ENCODE measurements at places on chromosomes 4 and X.

DNA sequence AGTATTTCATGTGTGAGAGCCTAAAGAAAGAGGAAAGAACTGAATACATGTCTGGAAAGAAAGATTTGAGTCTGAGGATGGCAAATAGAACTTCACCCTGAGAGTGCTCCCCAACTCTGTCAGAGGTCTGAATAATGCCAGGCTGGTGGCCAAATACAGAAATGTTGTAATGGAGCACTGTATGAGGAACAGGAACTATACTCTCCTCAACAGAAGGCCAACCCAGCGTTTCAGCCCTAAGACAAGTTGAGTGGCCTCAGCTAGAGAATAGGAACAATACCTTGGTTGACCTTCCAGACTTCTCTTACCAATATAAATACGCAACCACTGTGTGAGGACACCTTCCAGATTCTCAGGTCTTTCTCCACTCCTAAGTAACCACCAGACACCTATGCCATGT lies 94.5 kb upstream of the STIM2 start:
- DNase-seq: no peak

DNA sequence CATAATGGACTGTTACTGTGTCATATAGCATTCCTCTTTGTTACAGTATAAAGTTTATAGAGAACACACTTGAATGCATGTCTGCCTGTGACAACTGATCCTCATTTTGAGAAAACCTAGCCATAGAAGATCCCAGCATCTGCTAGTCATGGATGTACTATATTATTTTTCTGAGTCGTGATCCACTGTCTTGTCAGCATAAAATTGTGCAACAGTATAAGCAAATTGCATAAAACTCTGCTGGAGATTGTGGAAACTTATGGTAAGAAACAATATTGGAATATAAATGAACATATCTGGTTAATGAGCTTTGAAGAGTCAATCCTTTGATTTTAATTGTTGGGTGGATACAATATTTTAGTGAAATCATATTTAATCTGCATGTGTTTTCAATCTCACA lies 3.6 kb downstream of the NEIL3 start:
- DNase-seq: no peak

DNA sequence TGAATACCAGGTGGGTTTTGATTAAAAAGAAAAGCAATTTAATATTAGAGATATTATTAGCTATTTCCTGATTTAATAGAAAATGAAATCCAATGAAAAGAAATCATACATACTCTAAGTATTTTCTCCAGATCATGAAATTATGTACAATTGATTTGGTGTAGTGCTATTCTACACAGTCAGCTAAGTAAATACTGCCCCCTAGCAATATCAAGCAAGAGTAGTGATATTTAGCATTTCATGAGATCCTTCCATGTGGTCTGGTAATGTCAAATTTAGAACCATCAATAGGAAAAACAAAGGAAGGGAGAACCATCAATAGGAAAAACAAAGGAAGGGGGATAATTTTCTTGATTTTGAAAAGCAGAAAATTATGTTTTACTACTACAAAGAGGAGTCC lies 114.6 kb downstream of the TBCK start:
- DNase-seq: no peak

DNA sequence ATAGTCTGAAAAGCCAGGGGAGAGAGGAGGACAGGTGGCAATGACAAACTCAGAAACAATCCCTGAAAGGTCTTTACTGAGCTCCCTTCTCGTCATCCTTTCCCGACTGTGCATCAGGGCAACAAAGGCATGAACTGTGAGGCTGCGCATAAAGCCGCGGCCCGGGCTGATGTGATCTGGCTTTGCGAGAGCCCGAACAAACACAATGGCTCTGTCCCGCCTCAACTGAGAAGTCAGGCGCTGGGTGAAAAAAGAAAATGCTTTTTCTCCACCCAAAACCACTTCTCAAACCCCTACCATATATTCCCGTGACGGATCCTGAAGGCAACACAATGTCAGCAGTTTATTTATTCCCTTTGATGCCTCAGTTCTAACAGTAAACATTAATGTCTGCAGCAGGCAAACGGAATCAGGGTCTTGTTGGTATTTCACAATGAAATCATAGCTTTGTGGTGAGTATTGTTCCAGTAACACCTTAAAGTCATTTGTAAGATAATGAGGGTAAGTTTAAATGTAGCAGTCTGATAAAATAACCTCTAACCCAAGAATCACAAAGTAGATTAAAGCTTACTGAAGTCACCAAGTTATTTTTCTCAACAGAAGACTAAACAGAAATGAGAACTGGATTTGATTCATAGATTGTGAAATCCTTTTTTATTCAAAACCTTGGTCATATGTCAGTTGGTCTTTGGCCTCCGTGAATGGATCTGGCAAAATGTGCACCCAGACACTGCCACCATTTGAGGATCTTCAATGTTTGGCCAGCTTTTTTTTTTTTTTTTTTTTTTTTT lies 67.4 kb downstream of the APBB2 start:
- DNase-seq: no peak

DNA sequence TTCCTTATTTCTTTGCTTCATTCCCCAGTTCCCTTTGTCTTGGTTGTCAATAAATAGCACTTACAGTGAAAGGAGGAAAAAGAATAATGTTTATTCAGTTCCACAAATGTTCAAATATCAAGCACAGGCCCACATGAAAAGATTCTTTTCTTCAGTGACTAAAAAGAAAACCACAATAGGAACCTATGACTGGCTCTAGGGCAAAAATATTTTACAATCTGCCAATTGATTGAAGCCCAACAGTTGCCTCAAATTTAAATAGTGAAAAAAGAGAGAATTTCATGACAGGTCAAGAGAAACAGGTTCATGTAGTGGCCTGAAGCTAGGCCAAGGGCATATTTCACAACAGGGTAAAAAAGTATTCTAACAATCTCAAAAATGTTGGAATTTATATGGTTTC lies 553.8 kb downstream of the CENPC start:
- no peak for DNase-seq

DNA sequence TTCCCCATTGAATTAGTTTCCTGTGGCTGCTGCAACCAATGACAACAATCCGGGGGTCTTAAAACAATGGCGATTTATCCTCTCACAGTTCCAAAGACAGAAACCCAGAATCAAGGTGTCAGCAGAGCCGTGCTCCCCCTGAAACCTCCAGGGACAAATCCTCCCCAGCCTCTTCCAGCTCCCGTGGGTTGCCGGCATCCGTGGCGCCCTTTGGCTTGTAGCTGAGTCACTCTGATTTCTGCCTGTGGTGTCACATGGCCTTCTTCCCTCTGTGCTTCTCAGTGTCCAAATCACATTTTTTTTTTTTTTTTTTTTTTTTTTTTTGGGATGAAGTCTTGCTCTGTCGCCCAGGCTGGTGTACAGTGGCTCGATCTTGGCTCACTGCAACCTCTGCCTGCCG lies 64.5 kb upstream of the STX18 start:
- no peak for DNase-seq

DNA sequence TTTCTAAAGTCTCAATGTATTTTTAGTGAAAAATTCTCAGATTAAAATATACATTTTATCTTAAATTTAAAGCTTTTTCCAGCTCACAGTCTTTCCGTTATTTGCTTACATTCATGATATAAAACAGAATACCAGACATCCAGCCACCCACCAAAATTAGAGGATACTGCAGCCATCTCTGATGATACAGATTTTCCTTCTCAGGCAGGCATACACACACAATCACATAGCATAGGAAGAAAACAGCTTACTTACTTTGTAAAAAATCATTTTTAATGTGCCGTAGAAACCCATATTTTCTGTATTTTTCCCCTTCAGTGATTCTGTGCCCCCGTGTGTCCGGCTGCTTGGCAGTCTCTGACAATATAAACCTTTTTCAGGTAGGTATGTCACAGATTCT lies 183.7 kb downstream of the FBXW7 start:
- no peak for DNase-seq

GRCh38 chr4:124333466-124333865 lies 379.1 kb downstream of the ANKRD50 start:
- DNase-seq: no peak

DNA sequence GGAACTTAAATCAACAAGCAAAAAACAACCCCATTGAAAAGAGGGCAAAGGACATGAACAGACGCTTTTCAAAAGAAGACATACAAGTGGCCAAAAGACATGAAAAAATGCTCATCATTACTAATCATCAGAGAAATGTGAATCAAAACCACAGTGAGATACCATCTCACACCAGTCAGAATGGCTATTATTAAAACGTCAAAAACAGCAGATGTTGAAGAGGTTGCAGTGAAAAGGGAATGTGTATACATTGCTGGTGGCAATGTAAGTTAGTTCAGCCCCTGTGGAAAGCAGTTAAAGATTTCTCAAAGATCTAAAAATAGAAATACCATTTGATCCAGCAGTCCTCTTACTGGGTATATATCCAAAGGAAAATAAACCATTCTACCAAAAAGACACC lies 22.6 kb downstream of the RTL9 start:
- DNase-seq: no peak

DNA sequence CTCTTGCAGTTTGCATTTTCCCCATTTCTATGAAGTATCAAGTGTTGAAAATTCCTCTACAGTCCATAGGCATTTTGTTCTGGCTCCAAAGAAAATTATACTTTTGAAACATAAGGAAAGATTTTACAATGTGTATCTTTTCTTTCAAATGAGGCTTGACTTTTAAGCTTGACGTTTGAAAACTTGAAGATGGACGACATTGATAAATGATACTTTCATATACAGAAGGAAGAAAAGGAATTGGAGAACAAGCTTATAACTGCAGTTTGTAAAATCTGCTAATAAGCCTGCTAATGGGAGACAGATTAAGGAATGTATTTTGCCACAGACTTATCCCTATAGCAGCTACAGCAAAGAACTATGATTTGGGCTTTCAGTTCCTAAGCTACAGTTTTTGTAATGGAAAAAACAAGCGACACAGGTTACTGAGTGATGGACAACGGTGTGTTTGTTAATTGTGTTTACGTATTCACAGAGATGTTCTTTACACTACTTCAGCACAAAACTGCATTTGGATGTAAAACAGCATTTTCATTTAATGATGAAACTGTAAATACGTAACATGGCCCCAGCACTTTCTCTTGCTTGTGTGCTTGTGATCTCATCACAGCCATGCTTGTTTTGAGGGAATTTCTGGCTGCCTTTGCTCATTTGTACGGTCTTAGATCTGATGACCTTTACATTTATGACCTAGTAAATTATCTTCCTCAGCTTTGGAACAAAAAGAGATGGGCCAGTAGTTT lies 83.2 kb upstream of the FAT1 start:
- no peak for DNase-seq

DNA sequence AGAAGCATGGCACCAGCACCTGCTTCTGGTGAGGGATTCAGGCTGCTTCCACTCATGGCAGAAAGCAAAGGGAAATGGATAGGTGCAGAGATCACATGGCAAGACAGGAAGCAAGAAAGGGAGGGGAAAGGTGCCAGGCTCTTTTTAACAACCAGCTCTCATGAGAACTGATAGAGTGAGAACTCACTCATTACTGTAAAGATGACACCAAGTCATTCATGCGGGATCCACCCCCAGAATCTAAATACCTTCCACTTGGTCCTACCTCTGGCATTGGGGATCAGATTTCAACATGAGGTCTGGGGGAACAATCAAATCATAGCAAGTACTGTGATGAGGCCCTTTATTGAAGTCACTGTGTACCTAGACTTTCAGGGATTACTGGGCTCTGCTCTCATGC lies 72.0 kb upstream of the PRDM5 start:
- no peak for DNase-seq

DNA sequence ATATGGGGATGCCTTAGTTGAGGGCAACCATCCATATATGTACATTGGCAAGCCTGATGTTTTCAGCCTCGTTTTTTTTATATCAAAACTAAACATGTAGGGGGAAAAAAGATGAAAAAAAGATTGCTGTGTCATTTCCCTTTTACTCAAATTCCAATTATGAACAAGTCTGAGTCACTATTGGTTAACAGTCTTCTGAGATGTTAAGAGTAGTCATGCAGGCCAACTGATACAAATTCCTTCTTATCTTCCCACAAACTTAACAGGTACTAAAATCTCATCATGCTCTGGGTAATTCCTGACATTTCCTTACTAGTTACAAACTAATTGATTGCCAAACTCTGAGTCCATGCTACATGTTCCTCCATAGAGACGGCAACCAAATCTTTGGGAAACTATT lies 222.1 kb downstream of the FRMPD4 start:
- DNase-seq: no peak

GRCh38 chr4:10134141-10134540 lies 17.5 kb upstream of the WDR1 start:
- no peak for DNase-seq

DNA sequence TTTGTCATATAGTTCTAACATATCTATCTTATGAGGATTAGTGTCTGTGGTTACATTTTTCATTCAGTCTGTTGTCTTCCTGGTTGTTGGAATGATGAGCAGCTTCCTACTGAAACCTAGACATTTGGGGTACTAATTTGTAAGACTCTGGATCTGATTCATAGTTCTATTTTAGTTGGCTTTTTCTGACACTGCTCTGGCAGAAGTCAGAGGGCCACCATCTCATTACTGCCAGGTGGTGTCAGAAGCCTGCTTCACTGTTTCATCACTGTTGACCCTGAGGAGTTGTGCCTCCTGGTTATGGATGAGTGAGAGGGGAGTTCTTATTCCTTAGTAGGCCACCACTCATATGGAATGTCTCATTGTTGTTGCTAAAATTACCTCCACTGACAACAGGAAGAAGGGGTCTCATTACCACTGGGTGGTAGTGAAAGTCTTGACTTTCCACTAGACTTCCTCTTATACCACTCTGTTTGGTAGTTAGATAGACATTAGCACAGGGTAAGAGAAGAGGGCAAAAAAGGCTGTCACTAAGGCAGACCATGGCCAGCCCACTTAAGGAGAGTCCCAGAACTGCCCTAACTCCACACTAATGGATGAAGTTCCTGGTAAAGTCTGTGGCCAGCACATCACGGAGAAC lies 395.2 kb downstream of the SPOCK3 start:
- DNase-seq: no peak

GRCh38 chr4:8312976-8313375 lies 43.4 kb downstream of the HTRA3 start:
- DNase-seq: no peak

- DNase-seq: no peak
Measured at GRCh38 chrX:18119856-18120255, 100.8 kb downstream of the BEND2 start.

GRCh38 chrX:40628506-40628905 lies 5.3 kb downstream of the MPC1L start:
- DNase-seq: no peak

DNA sequence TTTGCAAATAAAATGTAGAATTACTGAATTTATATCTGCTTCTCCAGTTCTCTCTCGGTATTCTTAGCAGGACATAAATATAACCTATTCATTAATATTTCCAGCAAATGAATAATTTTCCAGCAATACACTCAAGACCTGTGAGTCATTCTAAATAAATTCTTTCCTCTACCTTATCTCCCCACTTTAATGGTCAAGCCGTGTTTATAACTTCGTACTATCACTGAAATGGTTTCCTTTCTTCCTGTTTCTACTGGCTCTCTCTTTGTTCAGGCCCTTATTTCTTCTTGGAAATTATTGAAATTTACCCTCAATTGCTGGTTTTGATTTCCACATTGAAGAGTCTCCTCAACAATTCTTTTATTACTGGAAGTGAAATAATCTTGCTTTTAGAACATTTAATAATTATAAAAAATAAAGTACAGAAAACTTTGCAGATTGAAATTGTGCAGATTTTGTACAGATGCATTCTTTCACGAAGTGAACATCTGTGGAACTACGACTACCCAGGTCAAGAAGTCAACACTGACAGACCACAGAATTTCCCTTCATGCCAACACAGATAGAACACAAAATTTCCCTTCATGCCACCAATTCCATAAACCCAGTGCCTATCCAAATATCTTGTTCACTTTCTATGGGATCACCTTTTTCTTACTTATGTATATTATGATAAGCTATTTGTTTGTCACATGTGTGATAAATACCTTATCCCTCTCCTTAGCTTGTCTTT lies 205.7 kb downstream of the FAT4 start:
- no peak for DNase-seq
